ENCODE measurements at places on chromosomes 11 and 22. TPM values are rescaled to one million over a fixed set of nuclear protein-coding genes. Genes with fewer than 3 reads are reported as not detected.

EMSY gene
- total RNA-seq = 30.0 TPM

DNA sequence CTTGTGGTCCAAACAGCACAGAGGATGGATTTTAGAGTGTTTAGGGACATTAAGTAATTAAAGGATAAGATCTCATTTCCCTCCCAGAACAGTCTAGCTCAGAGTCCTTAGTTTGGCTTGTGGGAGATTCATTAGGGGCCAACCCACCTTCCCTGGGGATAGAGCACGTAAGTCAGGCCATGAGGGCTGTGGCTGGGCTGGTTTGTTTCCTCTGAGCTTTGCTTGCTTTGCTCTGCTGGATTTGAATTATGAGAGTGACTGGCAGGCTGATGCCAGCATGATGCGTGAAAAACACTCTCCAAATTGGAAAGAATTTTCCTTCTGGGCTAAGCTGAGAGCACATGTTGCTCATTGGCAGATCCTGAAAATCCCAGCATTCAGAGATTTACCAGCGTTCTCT, 84.7 kb upstream of the HEPHL1 start:
- DNase-seq = no peak

DNA sequence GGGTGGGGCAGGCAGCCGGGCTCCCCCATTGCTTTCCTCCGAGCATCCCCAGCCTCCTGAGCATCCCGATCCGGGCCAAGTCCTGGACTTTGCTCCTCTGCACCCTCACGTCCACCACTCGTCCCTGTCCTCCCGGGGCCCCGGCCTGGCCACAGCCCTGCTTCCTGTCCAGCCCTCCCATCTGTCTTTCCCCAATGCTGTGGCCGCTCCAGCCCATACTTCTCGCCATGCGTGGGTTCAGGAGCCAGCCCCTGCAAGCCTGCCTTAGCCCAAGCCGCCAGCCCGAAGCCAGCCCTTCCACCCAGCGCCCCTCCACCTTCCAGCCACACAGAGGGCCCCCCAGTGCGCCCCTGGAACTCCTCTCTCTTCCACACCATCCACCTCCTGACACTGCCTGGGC, 23.8 kb downstream of the MRPL23 start:
- DNase-seq = no peak

DNA sequence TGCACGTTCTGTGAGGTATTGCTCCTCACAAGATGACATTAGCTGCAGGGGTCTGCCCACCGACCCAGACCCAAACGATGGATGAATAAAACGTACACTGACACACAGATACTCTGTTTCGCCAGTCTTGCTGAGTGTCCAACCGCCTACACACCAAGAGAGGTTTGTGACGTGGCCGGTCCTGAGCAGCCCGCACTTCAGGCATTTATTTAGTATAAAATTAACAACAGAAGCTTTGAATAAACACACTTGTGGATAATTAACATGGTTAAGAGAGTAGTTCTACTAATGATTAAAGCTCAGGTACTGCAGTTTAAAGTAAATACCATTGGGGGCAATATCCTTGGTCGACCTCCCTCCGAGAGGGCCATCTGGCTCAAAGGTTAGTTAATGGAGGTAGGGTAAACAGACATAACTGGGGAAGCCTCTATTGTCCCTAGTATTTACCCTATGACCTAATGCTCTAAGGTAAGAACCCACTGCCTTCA, 75.7 kb downstream of the CCDC83 start:
- DNase-seq = no peak

All from Calu3 (cell line).